Anterior cingulate cortex (tissue), 58 donors: ENCODE measurements at places on chromosomes 3 and 15.

GRCh38 chr3:39249453-39250115 is 30.3 kb downstream of the CX3CR1 start:
- no peak for DNase-seq

DNA sequence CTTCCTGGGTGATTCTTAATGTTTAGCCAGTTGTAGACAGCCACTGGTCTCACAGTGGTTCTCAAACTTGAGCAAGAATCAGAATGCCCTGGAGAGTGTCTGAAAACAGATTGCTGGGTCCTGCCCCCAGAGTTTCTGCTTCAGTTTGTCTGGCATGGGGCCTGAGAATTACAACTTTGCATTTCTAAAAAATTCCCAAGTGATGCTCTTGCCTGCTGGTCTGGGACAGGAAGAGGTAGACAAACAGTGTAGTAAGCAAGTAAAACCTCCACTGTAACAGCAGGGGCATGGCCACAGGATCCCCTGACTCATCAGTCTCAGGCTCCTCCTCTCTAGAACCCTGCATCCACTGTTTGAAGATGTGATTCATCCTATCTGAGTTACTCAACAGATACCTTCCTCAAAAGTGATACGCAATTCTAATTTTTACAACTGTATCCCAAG is 36.5 kb downstream of the DZIP1L start:
- DNase-seq = no peak

- no peak for DNase-seq
Observed at GRCh38 chr15:90735923-90736322, 18.8 kb downstream of the BLM start.

DNA sequence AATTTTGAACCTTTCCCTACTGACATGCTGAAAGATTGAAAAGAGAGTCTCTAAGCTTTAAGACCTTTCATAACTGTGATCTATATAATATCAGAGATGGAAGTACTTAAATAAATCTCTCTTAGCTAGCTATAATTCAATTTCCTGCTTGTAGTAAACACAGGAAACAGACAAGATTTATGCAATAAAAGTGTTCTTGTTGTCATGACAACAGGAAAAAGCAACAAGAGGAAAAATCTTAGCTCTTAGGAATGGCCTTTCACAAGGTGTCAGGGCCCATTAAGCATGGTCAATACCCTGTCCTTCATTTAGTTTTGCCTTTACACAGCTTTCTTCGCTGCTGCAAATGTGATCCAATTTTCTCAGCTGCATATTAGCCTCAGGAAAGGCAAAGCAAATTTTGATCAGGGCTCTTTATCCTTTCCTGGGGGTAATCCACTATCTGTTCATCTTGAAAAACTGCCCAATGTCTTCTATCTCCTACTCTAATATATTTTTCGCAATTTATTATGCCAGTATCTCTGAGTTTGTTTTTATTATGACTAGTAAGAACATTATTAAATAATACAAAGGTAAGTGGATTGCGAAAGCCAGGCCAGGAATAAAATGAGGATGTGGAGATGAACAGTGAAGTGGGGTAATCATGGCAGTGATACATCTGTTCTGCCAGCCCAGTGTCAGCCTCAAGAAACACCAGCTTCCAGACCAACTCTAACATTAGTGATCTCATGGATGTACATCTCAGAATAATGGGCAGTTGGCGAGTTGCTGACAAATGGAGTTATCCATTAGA is 28.7 kb downstream of the SIDT1 start:
- DNase-seq = no peak

- DNase-seq = no peak
Observed at GRCh38 chr15:51348688-51349087, 7.2 kb downstream of the GLDN start.

DNA sequence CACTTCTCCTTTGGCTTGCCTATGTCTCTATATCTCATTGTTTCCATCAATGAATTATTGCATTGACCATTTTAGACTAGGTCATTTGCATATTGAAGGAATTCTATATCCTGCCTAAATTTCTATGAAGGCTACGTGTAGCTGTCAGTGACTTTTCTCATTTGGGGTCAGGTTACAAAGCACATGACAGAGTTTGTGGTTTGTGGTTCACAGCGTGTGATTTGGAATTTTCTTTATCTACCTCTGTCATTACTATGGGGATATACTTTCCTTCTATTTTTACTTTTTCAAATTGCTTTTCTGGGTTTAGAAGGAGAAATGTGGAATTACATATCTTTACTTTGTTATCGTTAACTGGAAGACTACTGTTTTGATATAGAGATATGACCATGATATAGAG is 317.3 kb upstream of the CFAP20DC start:
- no peak for DNase-seq

DNA sequence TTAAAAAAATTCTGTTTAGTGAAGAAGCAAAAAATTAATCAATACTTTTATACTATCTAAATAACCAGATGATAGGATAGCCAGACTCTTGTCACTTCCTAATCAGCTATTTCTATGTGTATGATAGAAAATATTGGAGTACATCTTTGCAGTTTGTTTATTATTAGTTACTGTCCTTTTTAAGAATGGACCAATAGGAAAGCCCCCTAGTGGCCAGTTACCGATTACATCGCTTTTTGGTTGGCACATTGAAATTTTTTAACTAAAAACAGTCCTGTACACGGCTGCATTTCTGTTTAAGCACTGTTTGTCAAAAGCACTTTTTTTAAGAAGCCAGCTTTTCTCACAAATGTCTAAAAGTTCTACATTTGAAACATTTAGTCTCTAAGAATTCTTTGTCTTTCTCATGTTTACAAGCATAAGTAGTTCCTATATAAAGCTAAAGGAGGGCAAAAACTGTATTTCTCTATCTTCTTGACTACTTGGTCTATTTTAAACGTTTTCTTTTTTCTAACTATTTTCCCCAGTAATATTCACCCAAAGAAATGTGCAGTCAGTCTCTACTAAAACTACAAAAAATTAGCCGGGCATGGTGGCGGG is 253.2 kb upstream of the LRTM1 start:
- DNase-seq = no peak

- no peak for DNase-seq
Observed at GRCh38 chr3:56459719-56460118, 8.5 kb downstream of the ERC2 start.

DNA sequence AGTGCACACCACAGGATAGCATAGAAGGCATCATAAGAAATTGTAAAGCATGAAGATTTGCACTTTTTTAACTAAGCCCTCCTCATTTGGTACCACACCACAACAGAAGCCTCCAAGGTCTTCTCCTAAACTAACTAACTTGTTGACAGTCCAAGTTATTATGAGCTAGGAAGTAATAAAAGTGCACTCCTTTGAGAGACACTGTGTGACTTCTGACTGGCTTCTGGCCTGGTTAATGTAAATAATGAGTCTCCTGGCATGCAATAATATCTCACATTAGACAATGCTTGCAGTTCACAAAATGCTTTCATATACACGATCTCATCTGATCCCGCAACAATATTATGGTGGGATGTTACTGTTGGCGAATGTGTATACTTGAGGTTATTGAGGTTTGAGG is 103.9 kb upstream of the SLC24A5 start:
- no peak for DNase-seq

DNA sequence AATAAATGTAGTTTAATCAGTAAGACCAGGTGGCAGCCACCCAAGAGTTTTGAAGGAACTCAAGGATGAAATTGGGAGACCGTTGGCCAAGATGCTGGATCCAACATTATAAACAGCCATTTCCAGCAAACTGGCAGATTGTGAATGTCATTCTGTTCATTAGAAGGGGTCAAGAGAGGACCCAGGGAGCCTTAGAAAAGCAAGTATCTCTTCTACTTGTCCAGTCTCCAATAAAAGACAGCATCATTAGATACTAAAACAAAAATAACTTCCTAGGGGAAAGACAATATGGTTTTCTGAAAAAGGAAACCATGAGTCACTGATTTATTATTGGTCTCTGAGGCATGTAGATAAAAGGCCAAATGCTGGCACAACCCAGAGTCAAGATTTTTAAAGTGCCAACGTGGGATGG is 67.9 kb downstream of the GADL1 start:
- DNase-seq = no peak

DNA sequence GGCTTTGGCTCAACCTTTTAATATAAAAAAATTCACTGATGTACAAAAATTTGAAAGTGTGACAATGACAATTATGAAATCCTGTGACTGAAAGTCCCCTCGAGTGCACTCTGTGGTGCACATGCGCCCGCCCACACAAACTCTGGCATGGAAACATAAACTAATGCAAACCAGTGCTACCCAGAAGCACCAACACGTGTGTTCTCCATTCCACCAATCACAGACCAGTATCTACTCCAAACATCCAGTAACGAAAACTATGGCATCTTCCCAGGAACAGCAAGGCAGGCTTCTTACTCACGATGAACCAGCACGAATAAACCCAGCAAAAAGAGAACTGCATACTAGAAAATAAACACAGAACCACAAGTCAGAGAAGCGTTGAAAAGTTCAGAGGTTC is 11.7 kb upstream of the NMB start:
- DNase-seq = no peak

- no peak for DNase-seq
Observed at GRCh38 chr3:8589880-8590556, 54.6 kb downstream of the SSUH2 start.

GRCh38 chr3:78257951-78258530 is 1218.1 kb downstream of the ROBO2 start:
- no peak for DNase-seq

GRCh38 chr15:31457631-31458526 is 131.2 kb downstream of the KLF13 start:
- DNase-seq = no peak

- DNase-seq = no peak
Observed at GRCh38 chr15:40366457-40367370, 8.7 kb downstream of the DISP2 start.

- DNase-seq = no peak
Observed at GRCh38 chr3:154886437-154886836, 193.7 kb upstream of the MME start.

GRCh38 chr3:136899622-136900158 is 37.7 kb downstream of the NCK1 start:
- DNase-seq = no peak

DNA sequence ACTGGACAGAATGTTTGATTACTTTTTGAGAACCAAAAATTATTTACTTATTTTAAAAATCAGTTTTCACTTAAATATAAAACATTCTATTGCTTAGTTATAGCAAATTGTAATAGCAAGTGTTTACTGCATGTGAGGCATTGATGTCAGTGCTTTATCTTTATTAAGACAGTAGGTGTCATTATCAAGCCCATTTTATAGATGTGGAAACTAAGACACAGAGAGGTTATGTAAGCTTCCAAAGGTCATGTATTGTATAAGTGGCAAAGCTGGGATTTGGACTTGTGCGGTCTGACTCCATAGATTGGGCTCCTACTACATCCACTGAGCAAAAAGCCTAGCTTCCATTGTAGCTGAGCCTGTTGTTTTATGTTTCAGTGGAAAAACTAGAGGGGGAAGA is 17.6 kb downstream of the ZNF589 start:
- DNase-seq = no peak

DNA sequence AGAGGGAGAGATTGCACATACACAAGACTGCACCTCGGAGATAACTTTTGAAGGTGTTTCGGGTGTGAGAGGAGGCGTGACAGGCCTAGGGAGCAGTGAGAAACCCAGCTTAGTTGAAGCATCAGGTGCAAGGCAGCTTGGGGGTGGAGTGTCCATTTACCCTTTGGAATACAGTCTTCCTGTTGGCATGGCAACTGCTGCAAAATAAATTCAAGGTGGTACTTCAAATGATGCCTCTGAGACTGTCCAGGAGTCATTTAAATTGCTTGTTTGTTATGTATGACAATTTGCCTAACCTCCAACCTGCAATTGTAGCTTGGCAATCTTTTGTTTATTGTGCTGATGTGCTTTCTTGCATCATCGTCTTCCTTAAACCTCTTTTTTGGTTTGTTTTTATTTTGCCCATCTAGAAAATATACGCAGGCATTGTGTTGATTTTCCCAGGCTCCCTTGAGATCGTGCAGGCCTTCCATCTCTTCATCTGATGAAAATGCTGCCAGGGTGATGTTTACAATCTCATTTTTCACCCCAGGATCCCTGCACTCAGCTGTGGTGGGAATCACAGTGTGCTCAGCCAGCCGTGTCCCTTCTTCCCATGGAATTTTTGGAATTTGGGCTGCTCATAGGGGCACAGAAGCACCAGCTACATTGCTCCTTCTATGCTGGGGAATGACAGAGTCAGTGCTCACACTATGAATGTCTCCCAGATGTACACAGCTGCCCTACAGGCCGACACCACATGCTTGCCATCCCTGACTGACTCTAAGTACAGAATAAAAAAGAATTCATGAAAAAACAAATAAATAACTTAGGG is 583.1 kb upstream of the CFAP20DC start:
- no peak for DNase-seq

- DNase-seq = no peak
Observed at GRCh38 chr3:71317749-71318457, 265.6 kb downstream of the FOXP1 start.

DNA sequence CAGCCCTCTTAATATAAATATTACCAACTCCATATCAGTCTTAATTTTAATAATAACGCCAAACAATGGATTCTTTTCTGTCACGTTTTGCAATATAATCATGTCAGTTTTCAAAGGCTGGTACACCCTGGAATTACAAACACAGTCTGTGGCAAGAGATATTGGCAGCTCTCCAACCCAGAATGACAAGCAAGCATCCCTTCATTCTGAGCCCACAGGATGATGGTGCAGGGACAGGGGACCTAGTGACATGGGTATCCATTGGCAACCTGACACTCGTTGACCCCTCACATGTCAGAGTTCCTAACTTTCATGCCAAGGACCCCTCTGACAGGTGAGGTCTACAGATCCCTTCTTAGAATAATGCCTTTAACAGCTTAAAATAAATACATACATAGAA is 154.5 kb upstream of the TSC22D2 start:
- no peak for DNase-seq

DNA sequence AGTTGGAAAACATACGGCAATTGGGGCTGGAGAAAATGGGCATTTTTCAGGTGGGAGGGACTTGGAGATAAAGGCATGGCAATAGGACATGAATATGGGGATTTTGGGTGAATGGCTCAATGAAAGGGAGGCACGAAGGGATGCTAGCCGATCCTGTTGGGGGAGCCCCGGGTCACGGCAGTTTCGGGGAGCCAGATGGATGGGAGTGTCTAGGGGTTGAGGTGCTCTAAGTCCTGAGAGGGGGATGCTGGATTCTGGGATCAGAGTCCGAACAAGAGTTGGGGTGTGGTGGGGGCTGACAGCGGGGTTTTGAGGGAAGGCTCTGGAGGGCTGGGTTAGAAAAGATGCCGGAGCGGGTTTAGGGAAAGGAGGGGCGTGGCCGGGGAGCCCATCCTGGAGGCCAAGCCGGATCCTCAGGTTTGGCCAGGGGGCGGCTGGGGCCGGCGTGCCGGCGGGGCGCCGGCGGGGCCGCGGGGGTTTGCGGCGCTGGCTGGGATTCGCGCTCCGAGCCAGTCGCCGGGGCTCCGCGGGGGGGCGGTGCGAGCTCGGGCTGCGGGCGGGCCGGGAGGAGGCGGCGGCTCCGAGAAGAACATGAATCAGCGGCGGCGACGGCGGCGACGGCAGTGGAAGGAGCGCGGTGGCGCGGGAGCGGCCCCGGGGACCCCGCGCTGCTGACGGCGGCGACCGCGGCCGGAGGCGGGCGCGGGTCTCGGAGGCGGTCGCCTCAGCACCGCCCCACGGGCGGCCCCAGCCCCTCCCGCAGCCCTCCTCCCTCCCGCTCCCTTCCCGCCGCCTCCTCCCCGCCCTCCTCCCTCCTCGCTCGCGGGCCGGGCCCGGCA is at the start of gene TYRO3:
Gene TYRO3, plus strand, starts transcription at position 813 of the 839 bp plus-strand sequence. CDS start 46 bp downstream, outside the sequence.
- peak; percentile 53 for DNase-seq

GRCh38 chr15:101107625-101108460 is 144.0 kb downstream of the CHSY1 start:
- no peak for DNase-seq
